ENCODE measurements at places on chromosomes 2 and 18.

DNA sequence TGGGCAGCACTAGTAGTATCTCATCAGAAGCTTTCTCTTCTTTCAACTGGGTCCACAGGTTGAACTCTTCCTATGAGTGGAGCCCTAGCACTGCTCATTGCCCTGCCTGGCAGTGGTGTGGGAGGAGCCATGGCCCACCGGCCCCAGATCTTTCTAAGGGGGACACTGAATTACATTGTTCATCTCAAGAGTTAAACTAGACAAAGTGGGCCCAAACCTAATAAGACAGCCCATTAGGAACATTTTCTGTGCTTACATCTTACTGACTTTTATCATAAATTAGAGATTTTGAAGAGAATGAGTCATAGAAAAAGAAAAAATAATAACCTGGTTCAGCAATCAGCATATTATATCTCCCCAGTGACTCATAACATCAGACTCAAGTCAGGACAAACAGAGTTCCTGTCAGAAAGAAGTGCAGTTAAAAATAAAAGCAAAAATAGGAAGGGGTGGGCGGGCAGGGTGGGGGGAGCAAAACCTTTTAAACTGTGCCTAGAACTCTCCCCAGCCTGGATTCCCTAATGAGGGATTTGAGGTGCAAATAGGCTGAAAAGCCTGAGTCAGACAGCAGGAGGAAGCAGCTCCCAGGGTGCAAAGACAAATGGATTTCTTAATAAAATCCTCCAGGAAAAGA, 161.6 kb upstream of the TRIB2 start:
- DNase-seq: no peak

DNA sequence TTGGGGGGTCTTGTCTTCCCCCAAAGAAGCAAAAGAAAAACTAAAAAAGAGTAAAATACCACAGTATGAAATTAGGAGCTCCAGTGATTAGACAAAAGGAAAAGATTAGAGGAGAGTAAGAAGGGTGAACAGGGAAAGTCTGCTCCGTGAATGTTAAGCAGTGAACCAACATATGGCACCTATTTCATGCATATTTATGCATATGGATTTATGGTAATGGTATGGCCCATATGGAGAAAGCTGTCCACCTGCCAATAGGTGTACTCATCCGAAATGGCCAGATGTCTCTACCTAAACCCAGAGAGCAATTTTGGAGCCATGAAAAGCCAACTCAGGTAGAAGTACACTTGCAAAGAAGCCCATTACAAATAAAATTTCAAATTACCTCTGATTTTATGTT, 404.0 kb upstream of the RAB6C start:
- no peak for DNase-seq

GRCh38 chr2:138365581-138365980, 136.0 kb upstream of the SPOPL start:
- no peak for DNase-seq

DNA sequence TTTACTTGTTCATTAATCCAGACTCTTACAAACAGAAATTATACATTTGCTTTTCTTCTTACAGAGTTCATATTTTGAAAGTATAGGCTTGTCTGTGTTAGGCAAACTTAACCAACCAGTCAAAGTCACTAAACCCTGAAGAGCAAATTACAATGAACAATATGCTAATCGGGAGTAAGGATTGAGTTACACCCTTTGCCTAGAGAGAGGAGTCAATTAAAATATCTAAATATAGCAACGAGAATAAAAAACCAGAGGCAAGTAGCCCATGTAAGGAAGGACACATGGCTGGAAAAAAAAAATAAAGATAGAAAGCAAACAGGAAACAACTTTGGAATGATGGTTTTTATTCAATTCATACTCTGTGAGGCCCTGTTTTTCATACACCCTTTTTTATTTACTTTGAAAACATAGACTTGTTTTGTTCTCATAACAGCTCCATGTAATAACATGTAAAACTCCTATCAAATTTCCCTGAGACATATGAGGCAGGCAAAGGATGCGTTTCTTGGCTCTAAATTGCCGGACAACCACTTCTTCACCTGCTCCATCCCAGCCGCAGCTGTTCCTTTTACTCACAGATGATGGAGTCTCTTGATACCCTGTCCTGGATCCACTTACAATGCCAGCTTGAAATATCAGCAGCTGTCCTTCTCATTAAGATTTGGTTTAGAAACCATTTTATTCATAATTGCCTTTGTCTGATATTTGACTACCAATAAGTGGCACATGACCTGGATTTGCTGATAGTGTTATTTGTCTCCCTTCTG, 767.7 kb upstream of the GCFC2 start:
- DNase-seq: no peak

GRCh38 chr2:122745603-122746002, 990.2 kb downstream of the TSN start:
- DNase-seq: no peak

DNA sequence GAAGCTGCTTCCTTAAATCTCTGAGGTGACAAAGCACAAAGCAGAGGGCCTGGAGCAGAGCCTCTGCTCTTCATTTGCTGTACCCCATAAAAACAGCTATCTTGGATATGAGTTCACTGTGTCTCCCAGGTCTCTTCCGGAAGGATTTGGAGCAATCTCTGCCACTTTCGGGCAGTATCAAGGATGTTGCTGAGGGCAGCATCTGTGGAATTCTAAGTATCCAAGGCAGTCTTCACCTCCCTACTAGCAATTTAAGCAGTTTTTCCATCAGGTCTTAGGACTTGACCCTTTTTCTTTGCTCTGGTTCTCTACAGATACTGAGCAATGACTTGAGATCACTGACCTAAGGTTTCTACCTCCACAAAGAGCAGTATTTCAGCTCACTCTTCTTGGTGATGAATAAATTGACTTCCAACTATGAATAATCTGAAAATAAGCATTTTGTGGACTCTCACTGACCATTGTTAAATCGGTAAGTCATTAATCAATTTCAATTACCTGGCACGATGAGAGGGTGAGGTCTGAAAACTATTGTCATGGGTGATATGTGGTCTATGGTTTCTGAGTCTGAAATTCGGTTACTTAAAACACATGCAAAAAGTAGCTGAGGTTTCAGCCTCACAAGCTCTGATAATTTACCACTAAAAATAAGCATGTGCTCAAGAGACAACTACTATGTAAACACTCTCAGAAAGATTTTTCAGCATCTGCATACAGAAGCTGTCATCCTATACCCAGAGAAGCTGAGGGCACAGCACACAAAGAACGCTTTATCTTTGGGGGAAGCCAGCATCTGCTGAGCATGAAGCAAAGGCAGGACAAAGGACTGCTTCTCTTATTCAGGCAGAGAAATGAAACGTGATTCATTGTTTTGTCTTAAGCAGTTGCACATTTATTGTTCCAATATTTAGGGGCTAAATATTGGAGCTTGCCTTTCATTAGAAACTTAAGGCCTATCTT, 32.1 kb upstream of the SPATS2L start:
- DNase-seq: no peak

GRCh38 chr18:43526426-43527145, 249.3 kb upstream of the SYT4 start:
- no peak for DNase-seq

GRCh38 chr18:37294951-37295350, 270.6 kb downstream of the CELF4 start:
- DNase-seq: no peak

- DNase-seq: no peak
Observed at GRCh38 chr2:15912203-15912602, 28.1 kb upstream of the MYCN start.

DNA sequence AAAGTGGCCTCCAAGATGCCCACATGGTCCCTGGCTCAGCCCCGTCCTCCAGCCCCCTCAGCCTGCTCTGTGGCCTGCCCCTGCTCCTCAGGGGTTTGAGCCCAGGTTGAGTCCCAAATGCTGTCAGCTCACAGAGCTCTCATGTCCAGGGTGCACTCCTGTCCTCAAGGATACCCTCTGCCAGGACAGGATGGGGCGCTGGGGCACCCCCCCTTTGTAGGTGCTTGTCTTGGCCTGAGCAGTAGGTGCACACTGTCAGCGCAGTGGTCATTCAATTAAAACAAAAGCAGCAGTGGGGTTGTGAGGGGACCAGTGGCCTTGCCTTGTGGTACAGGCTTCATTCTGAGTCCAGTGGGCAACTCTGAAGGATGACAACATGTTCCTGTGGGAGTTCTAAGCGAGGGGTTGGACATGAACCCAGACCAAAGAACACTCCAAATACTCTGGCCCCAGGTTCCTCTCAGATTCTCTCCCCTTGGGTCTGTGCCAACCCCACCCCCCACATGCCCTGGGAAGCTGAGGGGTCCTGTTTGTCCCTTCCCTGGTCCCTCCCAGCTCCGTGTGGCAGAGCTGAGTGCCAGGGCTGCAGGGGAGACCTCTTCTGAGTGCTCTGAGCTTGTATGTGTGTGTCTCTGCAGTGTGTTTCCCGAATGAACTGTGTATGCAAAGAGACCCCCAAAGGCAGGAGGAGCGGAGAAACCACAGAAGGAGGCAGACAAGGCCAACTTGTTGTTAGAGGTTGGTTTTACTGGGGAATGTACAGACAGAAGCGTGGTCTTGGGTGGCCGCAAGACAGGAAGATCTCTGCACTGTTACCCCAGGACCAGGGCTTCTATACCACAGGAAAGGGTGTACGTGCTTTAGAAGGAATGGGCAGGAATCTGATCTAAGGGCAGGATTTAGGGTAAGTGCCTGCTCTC, 155.6 kb upstream of the HS6ST1 start:
- DNase-seq: no peak

- no peak for DNase-seq
Observed at GRCh38 chr2:94990956-94991355, 34.6 kb upstream of the MAL start.

DNA sequence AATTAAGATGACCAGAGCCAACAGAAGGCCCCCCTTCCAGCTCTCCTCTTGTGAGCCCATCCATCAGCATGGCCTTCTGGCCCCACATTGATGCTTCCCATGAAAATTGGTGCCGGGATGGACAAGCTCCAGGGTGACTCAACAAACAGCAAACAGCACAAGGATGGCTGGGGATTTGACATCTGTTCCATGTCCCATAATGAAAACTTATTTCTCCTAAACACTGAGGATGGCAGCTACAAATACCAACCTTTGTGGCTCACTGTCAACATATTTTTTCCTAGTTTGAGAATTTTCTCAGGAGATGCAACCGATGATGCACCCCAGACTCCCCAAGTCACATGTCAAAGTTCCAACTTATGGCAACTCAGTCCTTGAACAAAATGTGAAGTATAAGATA, 169.6 kb upstream of the SIX2 start:
- no peak for DNase-seq

- DNase-seq: no peak
Observed at GRCh38 chr2:133755480-133756300, 187.4 kb upstream of the NCKAP5 start.

GRCh38 chr18:59502274-59503175, 143.5 kb upstream of the LMAN1 start:
- DNase-seq: no peak

DNA sequence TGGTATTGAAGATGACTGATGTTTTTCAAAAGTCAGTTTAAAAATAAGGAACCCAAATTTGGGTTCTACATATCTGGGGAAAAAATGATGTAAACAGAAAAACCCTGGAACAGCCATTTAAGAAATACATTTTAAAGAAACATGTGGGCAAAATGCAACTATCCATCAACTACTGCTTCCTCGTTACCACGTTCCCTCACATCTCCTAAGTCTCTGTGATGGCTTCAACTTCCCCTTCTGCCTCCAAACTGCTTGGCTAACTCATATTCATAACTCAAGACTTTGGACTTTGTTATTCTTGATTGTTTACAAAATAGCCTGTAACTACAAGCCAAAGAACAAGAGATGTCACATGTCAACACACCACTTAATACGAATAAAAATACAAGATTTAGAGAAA, 116.3 kb downstream of the DYM start:
- DNase-seq: no peak

DNA sequence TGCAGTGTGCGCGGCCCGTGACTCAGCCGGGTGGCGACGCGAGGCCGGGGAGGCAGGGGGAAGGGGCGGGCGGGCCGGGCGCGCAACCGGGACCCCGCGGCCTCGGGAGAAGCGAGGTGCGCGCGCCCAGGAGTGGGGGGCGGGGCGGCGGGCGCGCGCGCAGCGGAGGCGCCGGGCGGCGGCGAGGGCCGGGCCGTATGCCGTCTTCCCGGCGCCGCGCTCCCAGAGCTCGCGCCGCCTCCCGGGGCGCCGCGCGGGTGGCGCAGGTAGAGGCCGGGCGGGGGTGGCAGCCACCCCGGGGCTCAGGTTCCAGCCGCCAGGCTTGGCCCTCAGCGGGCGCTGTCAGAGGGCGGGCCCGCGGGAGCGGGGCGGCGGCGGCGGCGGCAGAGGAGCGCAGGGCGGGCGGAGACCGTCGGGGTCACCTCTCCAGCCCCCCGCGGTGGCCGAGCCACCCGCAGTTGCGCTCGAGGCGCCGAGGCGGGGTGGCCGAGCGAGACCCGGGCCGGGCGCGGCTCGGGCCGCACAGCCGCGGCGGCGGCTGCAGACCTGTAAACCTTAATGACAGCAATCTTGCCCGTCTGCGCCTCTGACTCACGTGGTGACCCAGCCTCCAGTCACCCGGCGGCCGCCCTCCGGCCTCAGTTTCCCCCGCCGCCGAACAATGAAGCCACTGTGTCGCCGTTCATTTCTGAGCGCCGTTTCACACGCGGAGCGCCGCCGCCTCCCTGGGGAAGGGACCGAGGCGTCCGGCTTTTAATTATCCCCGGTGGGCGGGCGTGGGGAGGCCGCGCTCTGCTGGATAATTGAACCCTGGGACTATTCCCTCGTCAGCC, 25.3 kb upstream of the SMAD7 start:
- peak; percentile 58 for DNase-seq

- DNase-seq: no peak
Observed at GRCh38 chr2:145290986-145291385, 771.1 kb upstream of the ZEB2 start.

DNA sequence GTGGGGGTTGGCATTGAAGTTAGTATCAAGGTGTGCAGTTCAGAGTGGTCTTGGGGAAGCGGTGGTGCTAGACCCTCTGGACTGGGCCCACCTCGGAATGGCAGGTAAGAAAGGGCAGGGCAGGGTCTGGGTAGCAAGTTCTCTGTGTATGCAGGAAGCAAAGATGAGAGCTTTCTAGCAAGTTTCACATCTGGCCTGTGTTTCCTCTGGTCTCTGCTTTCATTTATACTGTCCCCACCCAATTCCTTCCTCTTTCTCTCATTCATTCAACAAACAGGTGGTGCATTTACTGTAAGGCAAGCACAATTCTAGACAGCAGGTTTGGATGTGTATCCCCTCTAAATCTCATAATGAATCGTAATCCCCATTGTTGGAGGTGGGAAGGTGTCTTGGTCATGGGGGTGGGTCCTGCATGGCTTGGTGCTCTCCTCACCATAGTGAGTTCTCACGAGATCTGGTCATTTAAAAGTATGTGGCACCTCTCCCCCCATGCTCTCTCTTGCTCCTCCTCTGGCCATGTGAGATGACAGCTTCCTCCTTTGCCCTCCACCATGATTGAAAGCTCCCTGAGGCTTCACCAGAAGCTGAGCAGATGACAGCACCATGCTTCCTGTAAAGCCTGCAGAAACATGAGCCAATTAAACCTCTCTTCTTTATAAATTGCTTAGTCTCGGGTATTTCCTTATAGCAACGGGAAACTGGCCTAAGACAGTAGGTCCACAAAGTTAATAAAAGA, 51.8 kb downstream of the PKDCC start:
- no peak for DNase-seq

GRCh38 chr2:219592736-219593135, 4.9 kb upstream of the STK11IP start:
- no peak for DNase-seq

Data from stimulated activated CD4-positive, alpha-beta T cell treated with anti-CD3 and anti-CD28 coated beads, Interleukin-1b, Interleukin-23, amount 100 ng/mL, for 4 hours (primary cell).